ENCODE measurements at places on chromosomes 1 and 21.

DNA sequence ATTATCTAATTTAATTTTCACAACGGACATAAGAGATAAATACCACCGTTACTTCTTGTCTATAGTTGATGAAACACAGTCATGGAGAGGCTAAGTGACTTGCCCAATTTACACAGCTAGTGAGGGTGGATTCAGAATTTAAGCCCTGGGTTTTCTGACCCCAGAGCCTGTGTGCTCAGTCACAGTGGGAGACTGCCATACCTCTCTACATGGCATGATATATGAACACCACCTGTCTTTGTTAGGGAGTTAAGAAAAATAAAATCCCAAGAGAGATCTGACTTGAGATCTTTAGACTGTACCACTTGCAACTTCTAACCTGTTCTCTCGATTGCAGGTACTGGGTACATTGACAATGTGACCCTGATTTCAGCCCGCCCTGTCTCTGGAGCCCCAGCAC lies 40.3 kb downstream of the LAMC2 start:
- no peak for DNase-seq

GRCh38 chr21:15604413-15604812 lies 125.4 kb upstream of the USP25 start:
- no peak for DNase-seq

- DNase-seq = no peak
Observed at GRCh38 chr1:8359617-8360481, 41.9 kb downstream of the SLC45A1 start.

DNA sequence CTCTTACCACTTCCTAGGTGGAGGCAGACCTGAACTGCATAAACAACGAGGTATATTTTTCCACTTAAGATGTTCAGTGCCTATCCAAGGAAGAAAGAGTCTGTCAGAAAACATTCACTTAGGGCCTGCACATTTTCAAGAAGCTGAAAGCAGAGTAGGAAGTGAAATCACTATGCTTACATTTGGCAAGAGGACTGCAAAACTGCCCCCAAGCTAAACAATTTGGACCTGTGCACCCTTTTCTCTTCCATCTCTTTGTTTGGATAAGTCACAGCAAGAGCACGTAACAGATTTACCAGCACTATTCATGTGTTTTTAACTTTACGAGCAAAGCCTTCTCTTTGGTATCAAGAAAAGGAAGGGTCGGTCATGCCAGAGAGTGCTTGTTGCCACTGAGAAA lies 13.2 kb upstream of the BEND5 start:
- no peak for DNase-seq
